ENCODE measurements at places on chromosomes 6 and 20.

GRCh38 chr6:7974938-7975763 lies 64.6 kb upstream of the TXNDC5 start:
- no peak for DNase-seq

GRCh38 chr20:13205848-13206434 lies 15.1 kb upstream of the ISM1 start:
- DNase-seq: no peak

GRCh38 chr6:351011-351866 lies 40.3 kb upstream of the IRF4 start:
- DNase-seq: no peak

DNA sequence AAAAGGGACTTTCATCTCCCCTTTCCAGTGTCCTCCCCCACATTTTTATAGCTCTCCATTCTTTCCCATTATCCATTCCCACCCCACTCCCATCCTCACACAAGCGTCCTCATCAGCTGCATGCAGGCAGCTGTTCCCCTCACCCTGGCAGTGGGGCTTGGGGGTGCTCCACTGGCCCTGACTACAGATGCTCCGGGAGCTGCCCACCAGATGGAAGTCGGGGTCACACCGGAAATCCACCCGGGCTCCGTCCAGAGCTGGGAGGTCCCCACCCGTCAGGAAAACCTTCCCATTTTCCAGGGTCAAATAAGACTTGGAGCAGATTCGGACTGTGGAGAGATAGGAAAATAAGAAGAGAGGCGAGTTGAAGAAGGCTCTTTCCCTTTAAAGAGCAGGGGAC lies 2.7 kb downstream of the GABBR1 start:
- no peak for DNase-seq

DNA sequence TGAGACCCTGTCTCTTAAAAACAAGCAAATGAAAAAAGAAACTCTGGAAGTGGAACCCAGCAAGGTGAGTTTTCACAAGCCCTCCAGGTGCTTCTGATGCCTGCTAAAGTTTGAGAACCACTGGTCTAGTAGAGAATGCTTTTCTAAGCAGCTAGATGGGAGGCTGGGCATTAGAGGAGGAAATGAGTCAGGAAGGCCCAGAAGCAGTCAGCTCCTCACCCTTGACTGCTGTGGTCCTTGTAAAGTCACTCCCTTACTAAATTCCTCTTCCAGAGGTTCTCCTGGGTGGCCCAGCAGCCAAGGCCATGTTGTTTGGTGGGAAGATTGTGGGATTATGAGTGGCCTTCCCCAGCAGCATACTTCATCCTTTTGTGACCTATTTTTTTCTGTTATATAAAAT lies 52.0 kb upstream of the FYN start:
- DNase-seq: peak; percentile 36

DNA sequence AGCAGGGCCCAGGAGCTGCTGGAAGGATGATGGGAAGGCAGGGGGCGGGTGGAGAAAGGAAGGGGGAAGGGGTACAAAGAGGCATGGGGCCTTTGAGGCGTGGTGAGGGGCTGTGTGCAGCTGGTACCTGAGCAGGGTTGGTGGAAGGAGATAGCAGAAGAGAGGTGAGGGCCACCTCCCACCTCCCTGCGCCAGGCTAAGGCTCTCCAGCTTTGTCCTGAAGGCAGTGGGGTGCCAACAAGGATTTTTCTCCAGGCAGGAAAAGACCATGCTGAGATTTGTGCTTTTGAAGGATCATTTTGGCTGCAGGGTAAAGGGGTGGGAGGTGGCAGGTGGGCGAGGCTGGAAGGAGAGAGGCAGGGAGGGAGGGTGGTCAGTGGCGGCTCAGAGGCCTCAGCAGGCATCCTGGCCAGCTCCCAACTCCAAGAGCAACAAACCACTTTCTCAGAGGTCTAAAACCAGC lies 40.8 kb downstream of the NOL4L start:
- DNase-seq: no peak

GRCh38 chr6:157823001-157823527 lies at the start of gene SNX9:
Gene SNX9, plus strand, starts transcription at chr6:157823246. Its CDS starts 189 bp downstream, at chr6:157823435.
- DNase-seq: peak; percentile 84

GRCh38 chr6:167129562-167129961 lies 6.7 kb downstream of the CCR6 start:
- no peak for DNase-seq

DNA sequence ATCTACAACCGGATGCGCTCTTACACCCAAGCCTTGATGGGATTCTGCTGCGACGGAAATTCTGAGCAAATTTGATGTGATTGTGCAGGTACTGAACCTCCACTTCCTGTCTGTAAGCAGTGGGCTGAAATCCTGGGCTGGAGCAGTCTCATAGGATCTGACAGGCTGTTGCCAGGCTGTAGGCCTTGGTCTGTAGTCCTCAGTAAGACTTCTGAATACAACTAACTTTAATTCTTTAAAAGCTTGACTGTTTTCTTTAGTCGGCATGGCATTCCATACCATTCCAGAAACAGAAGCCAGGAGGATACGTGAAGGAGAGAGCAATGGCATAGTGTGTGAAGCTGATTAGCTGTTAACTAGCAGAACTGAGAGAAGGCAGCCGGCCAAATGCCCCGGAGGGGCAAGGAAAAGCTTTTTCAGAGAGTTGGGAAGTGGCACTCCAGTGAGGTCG lies 68.3 kb downstream of the ADTRP start:
- peak; percentile 85 for DNase-seq

DNA sequence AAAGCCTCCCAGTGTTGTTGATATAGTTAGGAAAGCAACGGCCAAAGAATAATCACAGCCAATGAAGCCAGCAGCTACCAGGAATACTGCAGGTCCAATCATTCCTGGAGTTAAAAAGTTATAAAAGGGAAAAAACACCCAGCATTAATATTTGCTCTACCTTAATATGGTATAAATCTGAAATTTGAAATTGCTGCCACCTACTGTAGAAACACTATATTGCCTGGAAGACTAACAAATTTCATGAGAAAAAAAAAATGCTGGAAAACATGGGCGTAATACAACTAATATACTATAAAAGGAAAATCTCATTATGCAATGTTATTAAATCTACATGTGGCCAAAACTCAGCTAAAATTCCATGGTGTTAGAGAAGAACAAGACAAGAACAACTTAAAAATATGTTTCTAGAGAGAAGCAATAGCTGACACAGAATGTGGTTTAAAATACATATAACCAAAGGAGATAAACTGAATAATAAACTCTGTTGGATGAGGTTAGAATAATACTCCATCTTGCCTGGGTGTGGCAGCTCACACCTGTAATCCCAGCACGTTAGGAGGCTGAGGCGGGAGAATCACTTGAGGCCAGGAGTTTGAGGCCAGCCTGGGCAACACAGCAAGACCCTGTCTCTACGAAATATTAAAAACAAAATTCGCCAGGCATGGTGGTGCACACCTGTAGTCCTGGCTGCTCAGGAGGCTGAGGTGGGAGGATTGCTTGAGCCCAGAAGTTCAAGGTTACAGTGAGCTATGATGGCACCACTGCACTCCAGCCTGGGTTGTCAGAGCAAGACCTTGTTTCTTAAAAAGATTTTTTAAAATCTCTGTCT lies 43.1 kb downstream of the SLC17A5 start:
- no peak for DNase-seq

- no peak for DNase-seq
Observed at GRCh38 chr20:14896569-14896968, 559.2 kb upstream of the FLRT3 start.

GRCh38 chr6:87465051-87465450 lies 7.7 kb upstream of the SLC35A1 start:
- DNase-seq: no peak

DNA sequence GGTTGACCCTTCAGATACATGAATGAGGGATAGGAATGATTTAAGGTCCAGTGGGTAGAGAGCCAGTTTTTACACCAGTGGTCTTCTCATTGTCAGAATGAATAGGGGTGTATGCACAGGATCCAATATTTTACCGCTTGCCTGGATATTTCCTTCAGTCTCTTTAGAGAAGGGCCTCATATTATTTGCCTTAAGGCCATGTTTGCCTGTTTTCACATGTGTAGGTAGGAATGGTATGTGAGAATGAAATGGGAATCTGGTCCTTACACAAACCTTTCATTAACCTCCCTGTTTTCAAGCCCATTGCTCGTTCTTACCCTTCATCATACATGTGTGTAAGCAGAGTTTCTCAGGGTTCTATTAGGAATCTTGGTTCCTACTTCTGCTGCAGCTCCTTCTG lies 62.4 kb downstream of the LIN28B start:
- no peak for DNase-seq

DNA sequence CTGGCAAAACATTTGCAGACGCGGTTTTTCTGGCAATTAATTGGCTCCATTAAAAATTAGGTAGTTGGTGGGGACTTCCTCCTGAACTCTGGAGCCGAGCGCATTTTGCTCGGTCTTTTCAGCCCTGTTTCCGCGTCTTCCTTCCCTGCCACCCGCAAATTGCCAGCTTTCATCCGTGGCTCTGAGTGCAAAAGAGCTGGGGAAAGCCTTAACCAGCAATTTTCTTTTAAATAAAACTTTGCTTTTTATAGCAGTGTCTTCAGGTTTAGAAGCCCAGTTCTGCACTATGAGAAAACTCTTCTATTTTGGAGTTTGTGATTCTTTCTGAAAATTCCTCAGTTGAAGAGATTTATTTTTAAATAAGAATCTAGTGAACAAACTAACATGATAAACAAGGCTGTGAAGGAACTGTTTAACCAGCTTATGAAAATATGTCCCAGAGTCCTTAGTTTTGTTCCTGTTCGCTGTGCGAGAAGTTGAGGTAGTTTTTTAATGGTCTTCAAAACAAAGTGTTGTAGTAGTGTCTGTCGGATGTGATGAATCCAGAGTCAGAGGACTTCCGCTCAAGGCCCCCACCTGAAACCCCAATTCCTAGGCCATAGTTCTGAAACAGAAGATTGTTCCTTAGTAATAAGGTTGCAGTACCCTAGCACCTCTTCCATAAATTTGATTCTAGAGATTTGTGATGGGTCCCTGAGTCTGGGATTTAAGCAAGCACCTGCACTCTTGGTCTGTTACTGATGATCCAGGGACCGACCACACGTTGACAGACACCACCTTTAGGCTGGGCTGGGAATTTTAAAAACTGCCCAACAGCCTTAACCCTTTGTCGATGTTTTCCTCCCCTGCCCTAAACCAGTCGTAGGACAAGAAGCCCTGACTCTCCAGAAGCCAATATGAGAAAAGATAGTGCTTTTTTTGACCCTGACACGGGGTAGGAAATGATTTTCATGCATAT lies 950 bp downstream of the KCTD20 start:
- peak; percentile 15 for DNase-seq

GRCh38 chr20:36823121-36823520 lies 49.6 kb upstream of the DSN1 start:
- DNase-seq: no peak

GRCh38 chr6:156775717-156776116 lies 1.5 kb upstream of the ARID1B start:
- no peak for DNase-seq

DNA sequence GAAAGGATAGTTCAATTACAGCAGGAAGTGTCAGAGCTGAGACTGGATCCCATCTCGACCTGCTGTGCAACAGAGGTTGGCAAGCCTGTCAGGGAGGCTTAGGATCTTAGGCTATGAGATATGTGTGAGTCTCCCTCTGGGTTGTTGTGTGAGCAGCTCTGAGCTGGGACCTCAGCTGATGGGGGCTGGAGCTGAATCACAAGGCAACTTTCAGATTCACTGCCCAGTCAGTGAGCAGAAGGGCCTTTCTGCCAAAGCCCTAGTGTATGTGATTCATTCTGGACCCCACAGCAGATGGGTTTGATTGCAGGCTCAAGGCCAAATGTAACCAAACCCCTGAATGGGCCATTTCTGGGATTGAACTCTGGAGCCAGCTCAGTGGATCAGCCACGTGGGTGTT lies 4.5 kb downstream of the PI3 start:
- no peak for DNase-seq

- no peak for DNase-seq
Observed at GRCh38 chr6:97689078-97689754, 406.2 kb upstream of the MMS22L start.

DNA sequence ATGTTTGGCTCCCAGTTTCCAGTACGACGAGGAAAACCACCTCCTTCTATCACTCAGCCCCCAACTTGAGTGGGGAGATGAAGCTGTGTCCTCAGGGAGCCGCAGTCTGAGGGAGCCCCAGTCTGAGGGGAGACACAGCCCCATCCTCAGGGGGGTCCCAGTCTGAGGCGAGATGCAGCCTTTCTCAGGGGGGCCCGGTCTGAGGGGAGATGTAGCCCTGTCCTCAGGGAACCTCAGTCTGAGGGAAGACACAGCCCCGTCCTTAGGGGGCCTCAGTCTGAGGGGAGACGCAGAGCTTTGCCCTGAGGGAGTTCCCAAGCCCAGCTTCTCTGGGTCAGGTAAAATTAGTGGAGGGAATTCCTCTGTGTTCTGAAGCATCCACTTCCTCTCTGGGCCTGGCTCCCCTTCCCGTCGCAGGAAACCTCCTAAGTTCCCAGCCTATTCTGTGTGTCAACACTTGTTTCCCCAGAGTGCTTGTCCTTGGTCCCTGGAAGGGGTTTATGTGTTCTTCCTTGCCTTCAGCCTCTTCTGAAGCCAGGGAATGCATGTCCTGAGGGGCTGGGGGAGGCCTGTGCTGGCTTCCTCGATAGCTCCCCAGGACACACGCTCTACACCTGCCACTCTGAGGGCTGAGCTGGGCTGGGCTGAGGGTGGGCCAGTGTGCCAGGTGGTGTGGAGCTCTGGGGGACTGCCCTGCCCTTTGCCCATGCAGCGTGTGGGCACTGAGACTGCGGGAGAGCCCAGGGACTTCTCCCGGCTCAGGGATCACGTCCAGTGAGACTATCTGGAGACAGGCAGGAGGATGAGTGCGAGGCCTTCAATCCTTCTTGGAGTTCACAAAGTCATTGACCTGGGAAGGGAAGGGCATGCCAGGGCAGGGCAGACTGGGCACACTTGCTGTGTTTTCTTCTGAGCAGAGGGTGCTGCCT lies 55.4 kb downstream of the VEGFA start:
- DNase-seq: no peak

DNA sequence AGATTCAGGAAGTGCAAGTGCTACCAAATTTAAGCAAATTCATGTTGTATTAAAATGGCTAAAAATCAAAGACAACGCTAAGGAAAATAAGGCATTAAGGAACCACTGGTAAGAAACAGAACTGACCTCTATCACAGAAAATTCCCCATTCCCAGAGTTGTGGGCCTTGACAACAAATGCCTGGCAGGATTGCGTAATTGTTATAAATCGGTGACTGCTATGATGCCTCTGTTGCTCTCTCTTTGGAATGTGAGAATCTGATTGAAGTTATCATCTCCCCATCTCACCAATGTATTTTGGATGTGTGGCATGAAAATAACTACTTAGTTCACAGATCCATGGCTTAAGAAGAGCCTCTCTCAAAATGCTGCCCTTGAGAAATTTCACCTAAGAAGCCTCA lies 257.3 kb downstream of the OGFRL1 start:
- DNase-seq: no peak

- DNase-seq: no peak
Observed at GRCh38 chr6:23951691-23952090, 174.3 kb upstream of the NRSN1 start.

- DNase-seq: no peak
Observed at GRCh38 chr20:42392442-42392841, 774.3 kb upstream of the CHD6 start.

- DNase-seq: no peak
Observed at GRCh38 chr6:2007165-2007564, 238.2 kb downstream of the GMDS start.

- peak; percentile 75 for DNase-seq
Observed at GRCh38 chr20:52972190-52972937, at the start of gene TSHZ2. Gene TSHZ2, plus strand, starts transcription at chr20:52972358. Its CDS starts 936 bp downstream, at chr20:52973294.

GRCh38 chr20:1302685-1303541 lies 26.0 kb downstream of the SDCBP2 start:
- DNase-seq: no peak
